ENCODE measurements at places on chromosomes 16 and 17.

GRCh38 chr16:12672986-12673385 is 130.7 kb downstream of the CPPED1 start:
- DNase-seq: no peak

DNA sequence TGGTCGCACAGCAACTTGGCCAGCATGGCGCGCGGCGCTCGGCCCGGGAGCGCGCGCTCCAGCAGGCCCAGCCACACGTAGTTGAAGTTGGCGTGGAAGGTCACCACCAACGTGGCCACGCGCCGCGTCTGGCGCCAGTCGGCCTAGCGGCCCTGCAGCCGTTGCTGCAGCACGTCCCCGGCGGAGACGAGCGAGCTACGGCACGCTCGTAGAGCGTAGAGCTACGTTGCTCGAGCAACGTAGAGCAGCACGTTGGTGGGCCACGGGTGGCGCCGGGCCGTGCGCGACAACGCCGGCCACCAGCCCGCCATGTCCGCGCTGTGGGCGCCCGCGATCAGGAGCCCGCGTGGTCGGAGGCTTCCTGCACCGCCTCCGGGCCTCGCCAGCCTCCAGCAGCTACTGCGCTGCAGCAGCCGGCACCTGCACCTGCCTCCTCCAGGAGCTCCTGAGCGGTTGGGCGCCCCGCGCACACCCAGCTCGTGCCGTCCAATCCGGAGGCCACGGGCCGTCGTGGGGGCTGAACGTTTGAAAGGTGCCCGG is 13.4 kb upstream of the SULT1A1 start:
- DNase-seq: no peak

- DNase-seq: no peak
Measured at GRCh38 chr17:61579961-61580360, 11.1 kb downstream of the NACA2 start.

DNA sequence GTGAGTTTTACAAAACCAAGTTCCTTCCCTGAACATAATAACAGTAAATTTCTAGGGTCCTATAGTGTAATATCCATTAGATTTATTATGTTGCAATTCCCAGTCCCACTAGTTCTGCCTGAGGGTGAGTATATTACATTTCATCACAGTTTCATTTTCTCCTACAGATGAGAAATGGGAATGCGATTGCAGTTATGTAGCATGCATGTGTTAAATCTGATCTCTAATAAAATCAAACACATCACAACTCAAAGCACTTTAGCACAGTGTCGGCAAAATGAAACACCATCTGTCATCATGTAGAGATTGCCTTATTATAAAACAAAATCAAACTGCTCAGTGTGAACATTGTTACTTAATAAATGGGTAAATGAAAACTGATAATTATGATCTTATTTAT is 180.5 kb upstream of the TOX3 start:
- no peak for DNase-seq

- DNase-seq: no peak
Measured at GRCh38 chr17:41530062-41531048, 2.2 kb upstream of the KRT19 start.

DNA sequence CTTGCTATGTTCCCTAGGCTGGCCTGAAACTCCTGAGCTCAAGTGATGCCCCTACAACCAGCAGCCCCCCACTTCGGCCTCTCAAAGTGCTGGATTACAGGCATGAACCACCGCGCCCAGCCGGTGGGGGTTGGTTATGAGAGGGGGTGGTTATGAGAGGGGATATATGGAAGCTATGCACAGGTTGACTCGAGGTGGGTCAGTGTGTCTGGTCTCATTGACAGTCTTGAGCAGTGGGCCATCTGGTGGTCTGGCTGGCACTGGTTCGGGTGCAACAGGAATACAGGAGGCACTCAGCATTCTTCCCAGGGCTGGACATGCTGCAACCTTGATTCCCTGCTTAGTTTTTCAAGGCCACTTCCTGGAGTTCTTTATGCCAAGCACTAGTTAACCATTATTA is 5.6 kb upstream of the STX1B start:
- DNase-seq: no peak

GRCh38 chr16:12815361-12815760 is 11.7 kb upstream of the CPPED1 start:
- no peak for DNase-seq

- no peak for DNase-seq
Measured at GRCh38 chr17:50495918-50496317, 12.3 kb upstream of the MYCBPAP start.

GRCh38 chr17:81238490-81238814 is 403 bp downstream of the TEPSIN start:
- DNase-seq: no peak

GRCh38 chr17:78804777-78805176 is 22.7 kb upstream of the CYTH1 start:
- DNase-seq: no peak

GRCh38 chr16:12758670-12759558 is 44.8 kb downstream of the CPPED1 start:
- DNase-seq: no peak

- no peak for DNase-seq
Measured at GRCh38 chr16:64679976-64680690, 441.7 kb downstream of the CDH11 start.

- no peak for DNase-seq
Measured at GRCh38 chr16:57760357-57761160, 25.0 kb downstream of the KATNB1 start.
